ENCODE measurements at places on chromosomes 6 and 20.

- no peak for DNase-seq
These were observed 396.2 kb downstream of the EPM2A start for GRCh38 chr6:145339089-145339488.

- no peak for DNase-seq
These were observed 231.4 kb downstream of the PAX1 start for GRCh38 chr20:21936720-21937380.

DNA sequence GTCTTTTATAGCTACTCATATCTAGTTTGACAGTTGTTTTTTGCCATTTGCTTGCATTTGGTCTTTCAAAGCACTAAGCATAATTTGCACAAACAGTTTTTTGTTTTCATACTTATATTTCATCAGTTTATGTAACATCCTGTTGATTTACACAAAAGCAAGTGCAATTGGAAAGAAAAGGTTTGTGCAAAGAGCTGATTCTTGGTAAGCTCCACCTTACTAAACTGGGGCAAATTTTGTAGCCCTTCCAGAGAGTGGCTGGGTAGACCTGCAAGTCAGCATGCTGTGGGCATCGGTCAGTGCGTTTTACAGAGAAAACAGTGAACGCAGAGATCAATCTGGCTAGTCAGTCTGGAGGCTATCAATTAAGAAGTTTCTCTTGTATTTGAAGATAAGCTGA lies 34.5 kb downstream of the TXLNB start:
- DNase-seq, result no peak

- no peak for DNase-seq
These were observed 17.7 kb downstream of the SYNJ2 start for GRCh38 chr6:157999168-158000051.

- no peak for DNase-seq
These were observed 73.1 kb downstream of the HIVEP2 start for GRCh38 chr6:142871910-142872331.

DNA sequence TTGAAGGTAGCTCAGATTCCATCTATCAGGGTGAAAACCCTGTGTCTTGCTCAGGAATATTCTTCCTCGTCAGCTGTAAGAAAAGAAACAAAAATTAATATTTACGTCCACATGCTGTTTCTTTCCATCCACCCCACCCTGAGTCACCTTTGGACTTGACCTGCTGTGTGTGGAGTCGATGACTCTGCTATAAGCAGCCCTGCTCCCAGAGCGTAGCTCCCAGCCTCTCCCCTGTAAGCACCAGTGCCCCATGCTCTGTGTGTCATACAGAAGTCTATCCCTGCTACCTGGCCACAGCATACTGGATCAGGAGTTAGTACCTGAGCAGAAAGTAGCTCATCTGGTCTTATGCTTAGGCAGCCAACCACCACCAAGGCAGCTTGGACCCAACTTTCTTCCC lies 223.6 kb downstream of the SOD2 start:
- no peak for DNase-seq

GRCh38 chr20:19742974-19743639 lies 15.0 kb upstream of the RIN2 start:
- no peak for DNase-seq

DNA sequence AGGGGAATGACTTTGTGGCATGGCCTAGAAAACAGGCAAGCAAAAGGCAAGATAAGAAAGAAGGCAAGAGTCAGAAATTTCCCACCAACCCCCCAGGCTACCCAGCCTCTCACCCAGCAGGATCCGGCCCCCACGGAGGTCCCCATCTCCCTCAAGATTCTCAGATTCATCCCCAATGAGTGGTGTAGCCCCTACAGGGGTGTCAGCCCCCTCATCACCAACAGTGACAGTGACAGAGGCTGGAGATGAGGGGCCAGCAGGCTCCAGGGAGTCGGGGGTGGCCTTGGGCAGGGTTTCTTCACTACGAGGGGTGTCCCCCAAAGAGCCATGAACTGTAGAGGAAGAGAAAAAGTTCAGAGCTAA lies 1.0 kb downstream of the EHMT2 start:
- no peak for DNase-seq

DNA sequence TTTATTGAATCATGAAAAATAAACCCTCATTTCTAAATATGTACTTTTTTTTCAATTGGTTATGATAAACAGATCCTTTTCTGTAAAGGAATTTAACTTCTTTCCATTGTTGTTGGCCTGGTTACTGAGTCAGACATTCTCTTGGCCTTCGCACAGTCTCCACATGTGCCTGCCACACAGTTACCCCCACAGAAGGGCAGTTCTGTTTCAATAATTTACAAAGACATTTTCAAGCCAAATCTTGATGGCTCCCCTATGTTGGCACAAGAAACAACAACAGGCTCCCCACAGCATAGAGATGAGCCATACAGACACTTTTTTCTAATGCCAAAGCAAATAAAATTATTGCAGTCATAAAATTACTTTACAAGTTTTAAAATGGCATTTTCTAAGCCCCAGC lies 55.6 kb upstream of the BEND6 start:
- no peak for DNase-seq

DNA sequence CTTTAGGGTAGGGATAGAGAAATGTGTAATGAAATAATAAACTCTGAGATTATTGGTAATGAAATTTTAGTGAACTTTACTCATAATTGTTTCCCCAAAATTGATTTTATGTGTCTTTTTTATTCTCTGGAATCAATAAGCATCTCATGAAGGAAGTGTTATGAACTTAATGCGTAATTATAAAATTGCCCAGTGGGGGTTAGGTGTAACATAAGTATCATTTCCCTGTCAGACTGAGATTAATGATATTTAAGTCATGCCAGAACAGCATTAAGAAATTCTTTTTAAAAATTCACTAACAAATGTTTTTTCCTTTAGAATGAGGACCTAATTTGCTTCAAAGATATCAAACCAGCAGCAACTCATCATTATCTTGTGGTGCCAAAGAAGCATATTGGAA lies 10.0 kb downstream of the HINT3 start:
- no peak for DNase-seq

DNA sequence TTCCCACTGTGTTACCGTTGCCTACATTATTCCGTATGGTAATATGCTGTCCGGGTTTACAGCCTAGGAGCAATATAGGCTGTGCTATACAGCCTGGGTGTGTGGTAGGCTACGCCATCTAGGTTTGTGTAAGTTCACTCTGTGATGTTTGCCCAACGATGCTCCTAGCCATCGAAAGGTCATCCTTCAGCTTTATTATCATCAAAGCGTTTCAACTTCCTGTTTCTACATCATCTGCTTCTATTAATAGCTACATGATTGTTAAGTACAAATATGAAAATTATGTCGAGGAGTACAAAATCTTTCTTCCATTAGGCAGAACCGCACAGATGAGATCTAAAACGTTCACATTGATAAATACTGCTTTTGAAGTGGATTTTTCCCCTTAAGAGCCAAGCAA lies 69.9 kb downstream of the PPP1R14C start:
- DNase-seq, result no peak

- DNase-seq, result no peak
These were observed 255.7 kb upstream of the PRND start for GRCh38 chr20:4465855-4466545.

- DNase-seq, result no peak
These were observed 148.4 kb upstream of the EYA4 start for GRCh38 chr6:133092771-133093170.

DNA sequence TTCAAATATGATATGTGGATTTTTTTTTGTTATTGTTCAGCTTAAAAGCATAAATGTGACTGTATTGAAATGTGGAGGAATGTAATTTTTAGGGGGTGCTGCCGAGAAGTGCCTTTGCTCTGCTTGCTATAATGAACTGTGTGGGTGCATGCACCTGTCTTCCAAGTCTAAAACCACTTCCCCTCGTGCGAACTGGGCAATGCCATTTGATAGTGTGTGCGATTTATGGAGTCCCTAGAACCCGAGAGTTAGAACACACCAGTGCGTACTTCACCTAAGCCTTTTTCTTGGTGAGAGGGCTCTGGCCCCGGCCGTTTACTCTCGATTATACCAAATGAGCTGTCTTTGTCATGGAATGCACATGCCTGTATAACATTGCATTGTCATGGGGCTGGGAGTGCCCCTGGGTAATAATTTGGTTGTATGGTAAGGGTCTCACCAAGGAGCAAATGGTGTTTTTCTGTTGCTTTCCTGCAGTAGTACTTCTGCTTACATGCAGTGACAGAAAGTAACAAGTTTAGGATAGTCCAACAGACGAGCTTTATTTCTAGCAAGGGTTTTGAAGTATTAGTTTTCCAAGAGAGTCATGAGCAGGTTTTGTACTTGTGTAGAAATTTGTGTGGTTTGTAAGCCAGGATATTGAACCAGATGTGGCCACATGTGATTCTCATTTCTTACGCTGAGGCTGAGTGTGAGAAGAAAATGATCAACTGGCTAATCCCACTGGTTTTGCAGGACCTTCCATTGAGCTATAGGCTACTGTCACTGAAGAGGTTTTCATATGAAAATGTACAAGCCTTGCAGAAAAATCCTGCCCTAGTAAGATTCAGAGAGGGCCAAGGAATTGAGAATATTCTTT lies 172.4 kb downstream of the DTNBP1 start:
- no peak for DNase-seq

GRCh38 chr6:79796197-79796596 lies 151.2 kb downstream of the ELOVL4 start:
- DNase-seq, result no peak

GRCh38 chr6:88650029-88650619 lies 313.3 kb downstream of the RNGTT start:
- no peak for DNase-seq

DNA sequence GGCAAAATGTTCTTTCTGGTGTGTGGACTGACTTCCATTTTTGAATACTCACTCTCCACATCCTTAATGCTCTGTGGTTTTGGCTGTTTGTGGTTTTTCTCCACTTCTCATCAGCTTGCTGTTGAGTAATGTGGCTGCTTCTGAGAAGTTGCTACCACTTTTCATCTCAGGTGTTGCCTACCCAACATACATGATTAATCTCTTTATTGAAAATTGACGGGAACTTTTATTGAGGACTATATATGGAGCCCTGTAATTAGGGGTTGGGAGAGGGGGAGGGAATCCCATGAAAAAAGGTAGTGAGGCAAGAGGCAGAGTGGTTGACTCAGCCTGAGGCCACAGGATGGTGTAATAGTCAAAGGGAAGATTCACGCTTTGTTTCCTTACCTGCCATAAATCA lies 17.6 kb downstream of the IL22RA2 start:
- no peak for DNase-seq

- DNase-seq, result no peak
These were observed 463.0 kb upstream of the AGPAT4 start for GRCh38 chr6:161736781-161737292.

GRCh38 chr20:58025233-58025632 lies 203.2 kb downstream of the ANKRD60 start:
- DNase-seq, result no peak

DNA sequence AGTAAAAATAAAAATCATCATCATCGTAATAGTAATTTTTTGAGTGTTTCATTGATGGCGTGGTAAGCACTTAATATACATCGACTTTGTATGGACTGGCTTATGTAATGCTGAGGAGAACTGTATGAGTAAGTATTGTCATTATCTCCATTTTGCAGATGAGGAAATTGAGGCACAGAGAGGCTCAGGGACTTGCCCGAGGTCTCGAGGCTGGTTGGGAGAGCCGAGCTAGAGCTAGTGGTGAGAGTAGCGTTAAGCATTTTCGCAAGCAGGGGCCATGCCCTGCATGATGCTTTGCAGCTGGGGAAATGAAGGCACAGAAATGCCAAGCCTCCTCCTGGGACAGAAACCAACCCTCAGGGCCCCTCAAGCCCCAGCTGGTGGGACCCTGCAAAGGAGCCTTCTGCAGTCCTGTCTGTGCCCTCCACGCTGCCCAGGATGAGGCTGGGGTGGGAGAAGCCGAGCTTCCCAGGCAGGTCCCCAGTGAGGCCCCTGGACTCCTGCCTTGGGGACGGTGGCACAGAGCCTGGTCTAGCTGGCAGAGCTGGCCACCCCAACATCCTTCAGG lies 31.1 kb upstream of the STX16 start:
- no peak for DNase-seq

GRCh38 chr6:159760602-159761057 lies 1.2 kb upstream of the ACAT2 start:
- DNase-seq, result no peak

DNA sequence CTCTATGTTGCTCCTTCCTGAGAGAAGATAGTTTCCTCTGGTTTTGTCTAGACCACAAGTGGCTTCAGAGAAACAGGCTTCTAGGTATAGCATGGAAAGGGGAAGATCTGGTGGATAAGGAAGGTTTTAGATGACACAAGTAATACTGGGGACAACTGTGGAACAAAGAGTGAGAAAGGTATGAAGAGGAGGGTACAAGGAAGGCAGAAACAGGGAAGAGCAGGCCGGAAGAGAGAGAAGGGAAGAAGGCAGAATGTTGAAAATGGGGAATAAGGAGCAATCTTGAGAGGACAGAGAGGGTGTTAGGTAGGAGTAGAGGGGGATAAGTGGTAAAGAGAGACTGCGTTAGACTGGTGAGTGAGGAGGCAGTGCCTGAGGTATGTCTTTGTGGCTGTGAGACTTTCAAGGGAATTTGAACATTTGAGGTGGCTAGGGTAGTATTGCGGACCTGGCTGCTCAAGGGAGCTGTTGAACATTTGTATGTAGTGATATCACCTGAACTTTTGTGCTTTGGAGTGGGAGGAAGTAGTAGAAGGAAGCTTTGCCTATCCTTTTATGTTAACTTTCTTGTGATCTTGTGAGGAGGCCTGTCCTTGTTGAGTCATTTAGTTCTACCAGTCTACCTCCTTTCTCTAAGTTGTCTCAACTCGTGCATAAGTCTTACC lies 69.5 kb downstream of the FOXO3 start:
- no peak for DNase-seq

DNA sequence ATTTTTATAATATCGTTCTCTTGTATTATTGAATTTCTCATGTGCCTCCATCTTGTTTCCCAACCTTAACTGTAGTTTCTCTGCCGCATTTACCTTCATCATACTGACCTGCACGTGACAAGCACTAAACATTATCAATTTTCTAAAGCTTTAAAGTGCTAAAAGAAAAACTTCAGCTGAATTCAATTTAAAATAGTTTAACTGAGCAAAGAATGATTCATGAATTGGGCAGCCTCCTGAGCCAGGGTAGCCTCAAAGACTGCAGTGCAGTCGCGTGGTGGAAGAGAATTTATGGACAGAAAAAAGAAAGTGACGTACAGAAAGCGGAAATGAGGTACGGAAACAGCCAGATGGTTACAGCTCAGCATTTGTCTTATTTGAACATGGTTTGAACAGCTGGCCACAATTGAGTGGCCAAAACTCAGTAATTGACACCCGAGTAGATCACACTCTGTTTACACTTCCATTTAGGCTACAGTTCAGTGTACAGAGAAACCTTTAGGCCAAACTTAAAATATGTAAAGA lies 4.2 kb upstream of the ZDHHC14 start:
- no peak for DNase-seq

- no peak for DNase-seq
These were observed 429.6 kb downstream of the BCKDHB start for GRCh38 chr6:80535914-80536565.

- no peak for DNase-seq
These were observed 127.6 kb upstream of the BTBD3 start for GRCh38 chr20:11790046-11790445.

DNA sequence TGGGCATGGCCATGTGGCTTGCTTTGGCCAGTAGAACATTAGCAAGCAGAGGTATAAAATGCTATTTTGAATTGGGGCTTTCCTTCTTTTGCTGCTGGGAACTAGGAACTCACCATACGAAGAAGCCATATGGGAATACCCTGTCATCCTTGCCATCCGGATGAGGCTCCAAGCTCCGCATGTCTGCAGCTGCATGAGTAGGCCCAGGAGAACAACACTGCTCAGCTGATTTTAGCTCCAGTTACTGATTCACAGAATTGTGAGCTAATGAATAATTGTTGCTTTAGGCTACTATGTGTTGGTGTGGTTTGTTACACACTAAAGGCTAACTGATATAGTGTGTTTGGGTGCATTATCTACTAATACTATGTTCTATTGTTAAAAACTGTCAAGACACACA lies 2.7 kb upstream of the PLCB4 start:
- DNase-seq, result no peak
